ENCODE measurements at places on chromosomes 12 and 14. TPM values are rescaled to one million over a fixed set of nuclear protein-coding genes. Genes with fewer than 3 reads are reported as not detected.

ASB2 gene
- 3.1 TPM for total RNA-seq

ERG28 gene
- total RNA-seq: 30.7 TPM

KLRD1 gene
- total RNA-seq: 0.27 TPM

OR11H6 gene
- not detected for total RNA-seq

CACNA2D4 gene
- 2.1 TPM for total RNA-seq

TAS2R9 gene
- total RNA-seq: not detected

TMEM120B gene
- total RNA-seq: 7.3 TPM

RTL1 gene
- total RNA-seq: not detected

ARG2 gene
- 0.40 TPM for total RNA-seq

FOXG1 gene
- not detected for total RNA-seq

RACGAP1 gene
- 12.6 TPM for total RNA-seq

GRCh38 chr14:78162202-78162601, 8.0 kb upstream of the NRXN3 start:
- DNase-seq: no peak
- H3K36me3 ChIP-seq: no peaks in the 10 kb centered on the region
- no peak overlapping the region for H3K4me3 ChIP-seq
- peaks cover 26% of the 10 kb centered on the region for H3K27me3 ChIP-seq
- no peak overlapping the region for H3K27ac ChIP-seq

DNA sequence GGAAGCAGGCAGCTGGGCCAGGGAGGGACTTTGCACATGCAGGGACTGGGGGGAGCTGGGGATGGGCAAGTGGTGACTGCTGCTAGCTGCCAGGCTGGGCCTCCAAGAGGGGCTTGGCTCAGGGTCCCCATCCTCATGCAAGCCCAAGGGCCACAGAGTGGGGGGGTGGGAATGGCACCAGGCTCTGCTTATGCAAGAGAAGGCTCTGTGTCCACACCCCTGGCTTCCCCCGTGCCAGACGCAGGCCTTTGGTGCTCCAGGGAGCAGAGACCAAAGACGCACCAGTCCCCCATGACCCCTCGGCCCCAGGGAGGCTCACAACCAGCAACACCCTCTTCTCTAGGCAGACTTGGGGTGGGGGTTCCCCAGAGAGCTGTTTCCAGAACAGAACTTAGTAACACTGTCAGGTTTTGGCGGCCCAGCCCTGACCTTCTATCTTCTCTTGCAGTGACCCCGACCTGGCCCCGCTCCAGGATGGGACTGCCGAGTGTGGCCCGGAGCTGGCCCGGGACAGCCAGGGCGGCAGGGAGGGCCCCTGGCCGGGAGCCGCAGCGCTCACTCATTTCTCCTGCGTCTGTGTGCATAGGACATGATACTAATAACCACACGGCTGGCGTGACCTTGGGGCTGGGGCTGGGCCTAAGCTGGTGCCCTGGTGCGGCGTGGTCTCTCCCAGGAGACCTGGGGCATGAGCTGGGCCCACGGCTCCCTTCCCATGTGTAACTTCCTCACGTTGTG, 14.3 kb downstream of the XRCC3 start:
- peak overlapping the region; percentile 67 for H3K27ac ChIP-seq
- peaks cover 51% of the 10 kb centered on the region for H3K36me3 ChIP-seq
- H3K4me1 ChIP-seq: peaks cover 67% of the 10 kb centered on the region
- H3K27me3 ChIP-seq: no peaks in the 10 kb centered on the region
- DNase-seq: no peak

DNA sequence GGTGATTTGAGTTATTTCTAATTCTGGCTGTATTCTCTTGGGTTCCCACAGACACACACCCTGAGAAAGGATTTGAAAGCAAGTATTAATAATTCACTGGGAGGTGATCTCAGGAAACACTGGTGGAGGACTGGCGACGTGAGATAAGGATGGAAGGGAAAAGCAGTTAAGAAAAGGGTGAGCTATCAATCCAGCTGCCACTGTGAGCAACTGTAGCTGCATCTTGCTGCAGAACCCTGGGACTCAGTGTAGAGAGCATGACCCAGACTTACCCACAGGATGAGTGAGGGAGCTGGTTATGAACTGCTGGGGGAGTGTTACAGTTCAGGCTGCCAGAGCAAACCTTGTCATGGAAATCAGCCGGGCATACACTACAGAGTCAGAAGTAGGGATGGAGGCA, 71.9 kb downstream of the RESF1 start:
- no peak overlapping the region for H3K4me3 ChIP-seq
- H3K27me3 ChIP-seq: no peaks in the 10 kb centered on the region
- peaks cover 36% of the 10 kb centered on the region for H3K4me1 ChIP-seq
- no peaks in the 10 kb centered on the region for H3K36me3 ChIP-seq
- H3K27ac ChIP-seq: no peak overlapping the region
- no peak for DNase-seq

- peaks cover 6% of the 10 kb centered on the region for H3K27me3 ChIP-seq
- DNase-seq: no peak
- no peaks in the 10 kb centered on the region for H3K4me1 ChIP-seq
- no peak overlapping the region for H3K27ac ChIP-seq
- no peak overlapping the region for H3K4me3 ChIP-seq
These were observed 102.1 kb upstream of the PMCH start for GRCh38 chr12:102299731-102300130.

DNA sequence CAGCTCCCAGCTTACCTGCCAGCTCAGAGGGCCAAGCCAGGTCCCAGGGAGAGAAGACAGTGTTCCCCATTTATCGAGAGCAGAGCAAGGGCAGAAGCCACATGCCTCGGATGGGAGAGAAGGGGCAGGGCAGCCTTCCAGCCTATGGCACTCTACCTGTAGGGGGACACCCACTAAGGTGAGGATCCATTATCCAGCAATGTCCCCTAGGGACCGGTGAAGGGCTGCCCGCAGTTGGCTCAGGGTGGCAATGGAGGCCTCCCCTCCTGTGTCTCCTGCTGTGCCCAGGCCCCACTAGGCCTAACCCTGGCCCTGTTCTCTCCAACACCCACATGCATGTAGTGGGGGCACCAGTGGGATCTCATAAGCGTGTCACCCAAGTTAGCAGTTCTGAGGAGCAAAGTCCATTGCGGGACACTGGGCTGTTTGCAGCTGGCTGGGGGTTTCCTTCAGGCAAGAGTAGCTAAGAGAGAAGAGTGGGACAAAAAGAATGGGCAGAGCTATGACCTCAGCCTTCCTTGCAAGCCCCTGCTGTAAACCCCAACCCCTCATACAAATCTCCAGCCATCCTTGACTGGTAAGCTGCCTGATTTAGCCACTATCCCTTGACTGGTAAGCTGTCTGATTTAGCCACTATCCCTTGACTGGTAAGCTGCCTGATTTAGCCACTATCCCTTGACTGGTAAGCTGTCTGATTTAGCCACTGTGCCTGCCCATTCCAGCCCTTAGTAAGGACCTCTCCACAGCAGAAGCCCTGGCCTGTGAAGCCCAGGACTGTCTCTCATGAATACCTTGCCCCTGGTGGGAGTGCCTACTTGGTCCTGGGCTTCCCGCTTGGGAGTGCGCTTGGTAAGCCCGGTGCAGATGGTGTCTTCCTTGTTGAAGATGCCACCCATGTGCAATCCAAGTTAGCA, 5.2 kb upstream of the ASB2 start:
- no peak for DNase-seq
- no peaks in the 10 kb centered on the region for H3K36me3 ChIP-seq
- H3K4me1 ChIP-seq: peaks cover 25% of the 10 kb centered on the region
- H3K27ac ChIP-seq: no peak overlapping the region
- H3K4me3 ChIP-seq: no peak overlapping the region

- DNase-seq: no peak
- H3K4me1 ChIP-seq: no peaks in the 10 kb centered on the region
- no peaks in the 10 kb centered on the region for H3K27me3 ChIP-seq
- H3K36me3 ChIP-seq: no peaks in the 10 kb centered on the region
- no peak overlapping the region for H3K4me3 ChIP-seq
These were observed 327.0 kb downstream of the SEC23A start for GRCh38 chr14:38775986-38776385.

- no peak overlapping the region for H3K4me3 ChIP-seq
- no peaks in the 10 kb centered on the region for H3K27me3 ChIP-seq
- H3K27ac ChIP-seq: no peak overlapping the region
- no peaks in the 10 kb centered on the region for H3K4me1 ChIP-seq
- peaks cover 40% of the 10 kb centered on the region for H3K36me3 ChIP-seq
These were observed 298.3 kb downstream of the SSPN start for GRCh38 chr12:26493656-26494055.

DNA sequence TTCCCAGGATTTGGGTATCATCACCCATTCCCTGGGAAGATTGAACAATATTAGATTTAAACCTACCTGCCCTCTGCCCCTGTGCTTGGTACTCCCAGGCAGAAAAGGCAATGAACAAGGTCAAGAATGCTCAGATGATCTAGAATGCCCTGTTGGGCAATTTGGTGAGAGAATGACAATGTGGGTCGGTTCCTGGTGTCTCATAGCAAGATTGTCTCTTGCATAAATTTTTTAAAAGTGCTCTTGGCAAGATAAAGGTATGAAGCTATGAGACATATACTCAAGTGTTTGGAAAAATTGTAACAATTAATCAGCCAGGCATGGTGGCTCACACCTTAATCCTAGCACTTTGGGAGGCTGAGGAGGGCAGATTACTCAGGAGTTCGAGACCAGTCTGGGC, 86.0 kb upstream of the OTX2 start:
- no peak for DNase-seq
- H3K36me3 ChIP-seq: no peaks in the 10 kb centered on the region

DNA sequence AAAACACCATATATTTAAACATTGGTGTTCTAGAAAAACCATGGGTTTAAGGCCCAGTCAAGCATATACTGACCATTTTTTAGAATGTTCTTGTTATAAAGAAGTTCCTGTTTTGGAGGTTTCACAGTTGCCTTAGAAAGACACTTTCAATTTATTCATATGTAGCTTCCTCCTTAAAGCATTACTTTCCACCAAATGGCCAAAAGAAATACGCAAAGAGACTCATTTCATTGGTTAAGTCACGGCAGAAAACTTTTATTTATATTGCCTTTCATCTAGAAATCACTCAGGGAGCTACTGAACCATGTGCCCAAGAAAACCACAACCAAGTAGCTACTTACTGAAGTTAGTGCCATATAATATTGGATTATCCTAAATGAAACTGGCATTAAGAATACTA, 40.0 kb downstream of the MYBPC1 start:
- DNase-seq: no peak
- peak overlapping the region; percentile 69 for H3K4me3 ChIP-seq
- peaks cover 41% of the 10 kb centered on the region for H3K4me1 ChIP-seq
- no peaks in the 10 kb centered on the region for H3K27me3 ChIP-seq
- H3K36me3 ChIP-seq: no peaks in the 10 kb centered on the region

DNA sequence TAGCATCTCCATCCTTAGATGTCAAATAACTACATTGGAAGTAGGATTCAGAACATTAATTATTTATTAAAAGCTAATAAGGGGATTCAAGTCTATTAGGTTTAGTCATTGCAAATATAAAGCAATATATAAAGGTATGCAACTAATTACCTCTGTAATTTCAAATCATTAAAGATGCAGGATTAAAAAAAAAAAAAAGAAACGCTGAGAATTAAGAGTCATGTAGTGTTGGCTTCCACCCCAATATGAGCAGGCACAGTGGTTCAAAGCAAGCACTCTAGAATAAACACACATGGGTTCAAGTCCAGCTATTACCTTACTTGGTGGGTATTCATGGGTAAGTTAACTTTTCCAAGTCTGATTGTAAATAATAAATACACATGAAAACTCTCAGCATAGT, 10.9 kb downstream of the SPTB start:
- no peak for DNase-seq
- peaks cover 37% of the 10 kb centered on the region for H3K27me3 ChIP-seq
- H3K4me1 ChIP-seq: peaks cover 6% of the 10 kb centered on the region
- H3K27ac ChIP-seq: no peak overlapping the region
- no peaks in the 10 kb centered on the region for H3K36me3 ChIP-seq

GRCh38 chr12:26122061-26122680, 2.7 kb downstream of the BHLHE41 start:
- peak overlapping the region; percentile 84 for H3K4me3 ChIP-seq
- no peaks in the 10 kb centered on the region for H3K27me3 ChIP-seq
- H3K36me3 ChIP-seq: peaks cover 18% of the 10 kb centered on the region
- peaks cover 72% of the 10 kb centered on the region for H3K4me1 ChIP-seq

GRCh38 chr12:112862636-112863290, 44.0 kb upstream of the OAS1 start:
- H3K36me3 ChIP-seq: no peaks in the 10 kb centered on the region
- H3K4me1 ChIP-seq: peaks cover 7% of the 10 kb centered on the region
- no peak overlapping the region for H3K27ac ChIP-seq
- DNase-seq: no peak
- H3K27me3 ChIP-seq: peaks cover 26% of the 10 kb centered on the region
- no peak overlapping the region for H3K4me3 ChIP-seq

DNA sequence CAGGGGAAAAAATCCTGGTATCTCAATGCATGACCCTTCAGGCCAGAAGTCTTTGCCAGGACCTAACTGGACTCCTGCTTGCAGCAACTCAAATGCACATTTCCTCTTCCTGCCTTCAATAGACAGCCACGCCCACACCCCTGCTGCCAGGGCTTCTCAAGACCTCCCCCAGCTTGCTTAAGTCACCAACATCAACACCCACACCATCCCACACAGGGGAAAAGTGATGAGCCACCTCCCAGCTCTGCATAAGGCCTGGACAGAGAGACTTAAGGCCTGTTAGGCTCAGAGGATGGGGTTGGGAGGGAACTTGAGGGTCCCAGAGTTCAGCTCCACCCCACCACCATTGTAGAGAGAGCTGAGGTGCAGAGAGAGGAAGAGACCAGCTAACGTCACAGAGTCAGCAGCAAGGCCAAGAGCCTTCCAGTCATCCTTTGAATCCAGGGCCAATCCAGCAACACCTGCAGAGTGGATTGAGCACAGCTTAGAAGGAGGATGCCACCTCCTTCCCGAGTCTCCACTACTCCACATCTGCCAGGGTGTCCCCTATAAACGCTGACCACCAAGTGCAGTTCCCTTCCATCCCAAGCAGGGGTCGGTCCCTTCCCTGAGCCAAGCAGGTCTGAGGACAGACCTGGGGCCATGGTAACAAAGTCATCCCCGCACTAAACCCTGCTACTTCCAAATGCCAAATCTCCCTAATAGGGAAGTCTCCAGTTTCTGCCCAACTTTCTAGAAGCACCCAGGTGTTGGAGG, 50.0 kb downstream of the KDM2B start:
- H3K27me3 ChIP-seq: no peaks in the 10 kb centered on the region
- H3K4me3 ChIP-seq: peak overlapping the region; percentile 91
- peaks cover 65% of the 10 kb centered on the region for H3K36me3 ChIP-seq

- DNase-seq: no peak
- no peaks in the 10 kb centered on the region for H3K4me1 ChIP-seq
- no peak overlapping the region for H3K27ac ChIP-seq
- H3K27me3 ChIP-seq: no peaks in the 10 kb centered on the region
- H3K36me3 ChIP-seq: no peaks in the 10 kb centered on the region
These were observed 180.7 kb upstream of the PRICKLE1 start for GRCh38 chr12:42770261-42770660.

DNA sequence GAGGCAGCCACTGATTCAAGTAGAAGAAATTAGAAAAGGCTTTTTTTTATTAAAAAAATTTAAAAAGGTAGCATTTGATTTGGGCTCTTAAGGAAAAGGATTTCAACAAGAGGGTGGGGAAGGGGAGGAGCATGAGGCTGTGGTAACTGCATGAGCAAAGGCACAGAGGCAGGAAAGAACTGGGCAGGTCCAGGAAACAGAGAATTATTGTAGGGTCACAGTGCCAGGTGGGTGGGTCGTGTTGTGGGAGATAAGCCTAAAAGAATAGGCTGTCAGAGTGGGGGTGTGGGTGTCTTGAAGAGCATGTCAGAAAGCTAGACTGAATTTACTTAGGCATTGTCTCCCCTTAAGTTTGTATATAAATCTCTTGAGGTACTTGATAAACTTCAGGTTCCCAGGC, 7.8 kb downstream of the LIMA1 start:
- no peak overlapping the region for H3K27ac ChIP-seq
- no peaks in the 10 kb centered on the region for H3K27me3 ChIP-seq
- H3K4me3 ChIP-seq: no peak overlapping the region
- no peaks in the 10 kb centered on the region for H3K4me1 ChIP-seq

Measured in activated B cell treated with CpG ODN at 0.5 μM for 24 hours (primary cell).